ENCODE measurements at places on chromosomes 5 and 9. TPM values are rescaled to one million over a fixed set of nuclear protein-coding genes. Genes with fewer than 3 reads are reported as not detected.

The SELENOP gene
- 2.6 TPM for total RNA-seq

The CD274 gene
- total RNA-seq, result 3.1 TPM

The KCNV2 gene
- total RNA-seq, result not detected

The SAPCD2 gene
- 2.2 TPM for total RNA-seq

The PCDHGB3 gene
- total RNA-seq, result 3.5 TPM

The EIF4E1B gene
- total RNA-seq, result not detected

The QRFP gene
- not detected for total RNA-seq

The C9 gene
- total RNA-seq, result 1.4 TPM

The FAM170A gene
- total RNA-seq, result not detected

The AMBP gene
- total RNA-seq, result 0.08 TPM
